IPS DF 6.9 (cell line): ENCODE measurements at places on chromosomes 4 and X.

GRCh38 chr4:38101563-38101962 lies 141.4 kb downstream of the PTTG2 start:
- no peaks in the 10 kb centered on the region for H3K27me3 ChIP-seq
- H3K4me3 ChIP-seq = no peak overlapping the region
- no peak overlapping the region for H3K27ac ChIP-seq
- peaks cover 1% of the 10 kb centered on the region; the same call in 1 of the 2 replicates for H3K4me1 ChIP-seq
- H3K36me3 ChIP-seq = peaks cover 8% of the 10 kb centered on the region; the same call in 1 of the 2 replicates

GRCh38 chr4:39369301-39369700 lies 3.1 kb upstream of the RFC1 start:
- peaks cover 1% of the 10 kb centered on the region; the same call in 1 of the 2 replicates for H3K27me3 ChIP-seq
- H3K4me1 ChIP-seq = no peaks in the 10 kb centered on the region
- no peak overlapping the region for H3K4me3 ChIP-seq

DNA sequence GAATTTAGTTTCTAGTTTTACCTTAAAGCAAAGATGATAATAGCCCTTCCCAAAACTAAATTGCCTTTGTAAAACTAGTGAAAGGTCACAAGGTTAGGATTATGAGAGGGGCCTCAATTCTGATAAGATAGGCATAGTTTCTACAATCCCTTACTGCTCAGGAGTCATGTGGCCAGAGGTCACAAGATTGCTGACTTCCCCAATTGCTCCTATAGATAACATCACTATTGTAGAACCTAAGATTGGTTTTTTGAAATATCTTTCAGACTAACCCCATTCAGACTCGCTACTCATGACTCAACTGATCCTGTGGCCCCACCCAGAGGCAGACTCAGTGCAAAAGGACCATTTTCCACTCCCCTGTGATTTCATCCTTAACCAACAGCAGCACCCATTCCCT lies 70.3 kb downstream of the SCD5 start:
- no peak for DNase-seq
- H3K27ac ChIP-seq = no peak overlapping the region
- no peaks in the 10 kb centered on the region for H3K36me3 ChIP-seq
- H3K4me1 ChIP-seq = no peaks in the 10 kb centered on the region

DNA sequence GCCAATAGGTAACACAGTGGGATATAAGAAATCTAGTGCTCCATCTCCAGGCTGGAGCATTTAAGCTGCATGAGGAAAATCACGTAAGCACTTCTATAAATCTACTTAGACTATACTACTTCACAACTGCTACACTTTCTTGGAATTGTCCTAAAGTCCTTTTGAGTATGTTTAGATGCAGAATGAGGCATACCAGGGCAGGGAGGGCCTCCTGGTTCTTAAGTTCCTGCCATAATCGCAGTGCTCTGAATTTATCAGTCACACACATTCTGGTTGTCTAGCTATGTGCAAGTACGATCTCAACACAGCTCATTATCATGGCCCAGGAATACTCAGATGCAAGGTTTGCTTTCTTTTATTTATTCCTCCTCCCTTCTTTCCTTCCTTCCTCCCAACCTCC lies 130.3 kb downstream of the GUCY2F start:
- no peaks in the 10 kb centered on the region for H3K4me1 ChIP-seq
- no peaks in the 10 kb centered on the region for H3K36me3 ChIP-seq
- no peaks in the 10 kb centered on the region for H3K27me3 ChIP-seq

DNA sequence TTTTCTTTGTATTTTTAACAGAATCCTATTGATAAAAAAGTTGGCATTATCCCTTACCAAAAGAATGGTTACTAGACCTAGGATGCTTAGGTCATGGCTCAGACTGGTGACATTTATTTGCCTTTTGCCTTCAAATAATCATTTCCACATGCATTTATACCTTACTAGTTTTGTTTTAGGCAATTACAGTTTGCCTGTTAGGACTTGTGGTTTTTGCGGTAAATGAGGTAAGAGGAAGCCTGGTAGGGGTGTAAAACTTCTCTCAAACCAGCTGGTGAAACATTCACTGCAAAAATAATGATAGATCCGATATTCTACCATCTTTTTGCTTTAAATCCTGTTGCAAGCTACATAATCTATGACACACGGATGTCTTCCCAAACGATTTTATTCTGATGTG lies 12.1 kb downstream of the LAMP2 start:
- no peaks in the 10 kb centered on the region for H3K36me3 ChIP-seq
- no peak for DNase-seq
- H3K4me1 ChIP-seq = no peaks in the 10 kb centered on the region
- no peak overlapping the region for H3K4me3 ChIP-seq
- H3K27ac ChIP-seq = no peak overlapping the region
- H3K27me3 ChIP-seq = no peaks in the 10 kb centered on the region

DNA sequence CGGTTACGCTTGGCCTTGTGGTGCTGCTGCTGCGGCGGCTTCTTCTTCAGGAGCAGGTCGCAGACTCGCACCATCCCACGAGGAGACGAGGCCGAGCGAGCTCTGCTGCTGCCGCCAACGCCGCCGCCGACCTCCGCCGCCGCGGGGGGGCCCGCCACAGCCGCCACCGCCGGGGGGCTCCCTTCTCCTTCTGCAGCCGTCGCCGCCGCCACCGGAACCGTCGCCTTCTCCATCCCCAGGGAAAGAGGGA lies 237 bp downstream of the ANKRD17 start:
- no peak for DNase-seq
- H3K27ac ChIP-seq = no peak overlapping the region
- no peaks in the 10 kb centered on the region for H3K27me3 ChIP-seq
- H3K4me3 ChIP-seq = peak overlapping the region; percentile 89; the same call in 1 of the 2 replicates

GRCh38 chrX:17788439-17788838 lies 51.1 kb downstream of the SCML1 start:
- H3K4me1 ChIP-seq = no peaks in the 10 kb centered on the region; the same call in 1 of the 2 replicates
- DNase-seq = no peak
- no peaks in the 10 kb centered on the region for H3K36me3 ChIP-seq
- no peak overlapping the region for H3K4me3 ChIP-seq
